Activated CD4-positive, alpha-beta T cell treated with anti-CD3 and anti-CD28 coated beads, Interleukin-2, amount 50 U/mL, for 24 hours (primary cell): ENCODE measurements at places on chromosomes 1 and 21.

GRCh38 chr1:229012823-229013222 lies 258.1 kb upstream of the RAB4A start:
- DNase-seq, result no peak

- no peak for DNase-seq
These were observed 78.7 kb downstream of the ETS2 start for GRCh38 chr21:38884440-38884839.

DNA sequence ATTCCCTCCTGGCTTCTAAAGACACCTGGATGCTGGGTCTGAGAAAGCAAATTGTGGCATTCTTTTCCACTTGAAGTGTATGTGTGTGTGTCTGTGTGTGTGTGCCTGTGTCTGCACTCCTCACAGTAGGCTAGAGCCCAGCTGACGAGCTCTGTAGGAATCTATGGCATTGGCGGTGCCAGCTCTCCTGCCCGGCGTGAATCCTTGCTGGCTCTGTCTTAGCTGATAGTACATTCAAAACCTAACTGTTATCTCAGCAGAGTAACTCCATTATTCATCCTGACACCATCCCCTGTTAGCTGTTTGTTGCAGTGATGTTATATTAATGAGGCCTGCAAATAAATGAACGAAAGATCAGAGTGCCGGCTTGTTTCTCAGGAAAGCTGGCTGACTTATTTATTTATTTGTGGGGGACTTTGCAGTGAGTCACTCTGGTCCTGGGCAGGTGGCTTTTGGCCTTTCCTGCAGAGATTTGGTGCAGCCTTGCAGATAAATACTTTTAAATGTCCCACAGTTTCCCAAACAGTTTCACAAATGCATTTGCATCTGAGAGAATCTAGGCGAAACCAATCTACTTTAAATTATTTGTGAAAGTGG lies 160.6 kb upstream of the CD34 start:
- DNase-seq, result no peak

GRCh38 chr1:119737040-119737682 lies 25.4 kb downstream of the PHGDH start:
- DNase-seq, result no peak

- no peak for DNase-seq
These were observed 245.3 kb downstream of the CTH start for GRCh38 chr1:70656361-70656760.

DNA sequence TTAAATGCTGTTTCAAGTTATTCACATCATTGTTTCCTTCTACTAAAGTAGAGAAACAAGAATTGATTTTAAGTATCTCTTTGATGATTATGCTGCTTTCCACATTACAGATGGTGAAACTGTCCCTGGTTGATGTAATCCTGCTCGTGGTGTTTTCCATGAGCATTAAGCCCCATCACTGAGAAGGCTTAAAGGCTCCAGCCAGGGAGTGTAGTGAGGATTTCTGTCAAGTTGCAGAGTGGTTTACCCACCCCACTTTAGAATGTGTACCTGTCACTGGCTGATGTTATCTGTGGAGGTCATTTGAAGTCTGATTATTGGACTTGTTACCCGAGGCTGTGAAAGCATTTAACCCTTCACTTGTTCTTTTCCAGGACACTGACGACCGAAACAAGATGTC lies 12.9 kb downstream of the CERS2 start:
- no peak for DNase-seq

GRCh38 chr1:51086496-51087271 lies 15.3 kb upstream of the C1orf185 start:
- no peak for DNase-seq

GRCh38 chr1:62952596-62952995 lies 168.7 kb downstream of the ATG4C start:
- DNase-seq, result no peak
